ENCODE measurements at places on chromosomes 4 and X.
A peak's percentile ranks its signal among the peaks of the same experiment; 100 is the strongest.

- no peak for DNase-seq
Measured at GRCh38 chr4:3850128-3850527, 83.9 kb downstream of the ADRA2C start.

DNA sequence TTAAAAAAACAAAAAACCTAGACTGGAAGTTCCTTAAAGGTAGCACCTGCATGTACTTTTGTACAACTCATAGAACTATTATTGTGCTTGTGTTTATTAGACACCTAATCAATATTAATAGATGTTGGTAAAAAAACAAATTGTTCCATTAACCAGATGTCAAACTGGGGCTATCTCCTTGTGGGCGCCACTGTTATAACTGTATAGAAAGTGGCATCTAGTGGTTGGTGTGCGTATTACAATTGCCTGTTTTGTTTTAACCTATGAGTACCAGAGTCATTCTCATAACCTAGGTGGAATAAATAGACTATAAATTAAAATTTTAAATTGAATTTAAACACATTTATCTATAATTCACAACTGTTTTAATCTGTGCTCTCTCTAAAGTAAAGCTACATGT, 97.4 kb downstream of the COL4A5 start:
- peak; percentile 15 for DNase-seq

GRCh38 chr4:53019485-53020382, 157.6 kb downstream of the RASL11B start:
- DNase-seq = peak; percentile 50

- DNase-seq = no peak
Measured at GRCh38 chr4:150230561-150230960, 152.3 kb downstream of the DCLK2 start.

DNA sequence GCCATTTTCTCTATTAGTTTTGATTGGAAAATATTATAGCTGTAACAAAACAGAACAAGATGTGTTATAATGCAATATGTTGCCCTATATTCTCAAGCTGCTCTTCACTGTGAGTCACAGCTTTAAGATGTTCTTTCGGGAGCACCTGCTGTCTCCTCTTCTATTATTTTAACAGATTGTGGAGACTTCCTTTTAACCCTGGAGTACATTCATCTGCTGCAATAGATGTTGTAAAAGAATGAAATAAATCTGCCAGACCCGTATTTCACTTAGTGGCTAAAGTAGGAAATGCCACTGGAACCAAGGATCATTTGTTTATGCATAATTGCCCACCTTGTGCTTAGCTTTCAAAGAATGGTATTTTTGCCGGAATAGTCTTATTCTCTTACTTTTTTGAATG, 11.1 kb downstream of the LSM6 start:
- DNase-seq = no peak

DNA sequence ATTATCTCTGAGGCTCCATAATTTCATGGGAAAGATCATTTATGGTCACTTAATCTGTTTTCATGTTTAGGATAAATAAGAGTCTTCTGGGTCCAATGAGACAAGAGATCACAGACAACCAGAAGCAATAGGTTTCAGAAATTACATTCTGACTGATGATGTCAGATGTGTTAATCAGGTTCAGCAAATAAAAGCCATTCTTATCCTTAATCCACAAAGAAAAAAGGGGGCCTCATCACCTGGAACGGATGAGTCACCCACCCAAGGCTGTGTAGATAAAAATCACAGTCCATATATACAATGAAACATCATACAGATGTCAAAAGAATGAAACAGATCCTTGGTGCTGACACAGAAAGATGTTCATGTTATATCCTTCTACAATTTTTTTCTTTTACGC, 36.6 kb downstream of the SYTL4 start:
- no peak for DNase-seq

GRCh38 chr4:148170408-148171365, 271.5 kb downstream of the NR3C2 start:
- no peak for DNase-seq

DNA sequence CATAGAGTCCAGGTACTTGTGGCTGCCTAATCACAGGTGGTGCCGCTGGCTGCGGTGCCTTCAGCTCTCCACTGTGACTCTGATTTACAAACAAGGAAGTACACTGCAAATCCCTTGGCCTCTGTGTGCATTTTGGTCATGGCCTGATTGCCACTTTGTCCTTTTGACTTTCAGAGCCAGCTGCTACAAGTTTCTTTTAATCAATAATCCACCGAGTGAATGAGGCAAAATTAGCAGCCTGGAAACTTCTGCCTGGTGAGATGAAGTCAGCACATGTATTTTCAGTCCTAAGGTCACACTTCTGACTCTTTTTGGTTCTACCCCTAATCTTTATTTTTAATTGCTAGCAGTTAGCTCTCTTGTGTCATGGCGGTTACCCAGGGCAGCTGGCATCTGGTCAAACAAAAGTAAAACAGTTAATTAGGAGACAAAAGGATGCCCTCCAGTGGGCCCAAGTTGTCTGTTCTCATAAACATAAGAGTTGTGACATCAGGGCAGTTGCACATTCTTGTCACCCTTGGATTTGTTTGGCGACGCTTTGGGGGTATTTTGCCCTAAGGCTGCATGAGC, 62.3 kb upstream of the LNX1 start:
- peak; percentile 80 for DNase-seq

DNA sequence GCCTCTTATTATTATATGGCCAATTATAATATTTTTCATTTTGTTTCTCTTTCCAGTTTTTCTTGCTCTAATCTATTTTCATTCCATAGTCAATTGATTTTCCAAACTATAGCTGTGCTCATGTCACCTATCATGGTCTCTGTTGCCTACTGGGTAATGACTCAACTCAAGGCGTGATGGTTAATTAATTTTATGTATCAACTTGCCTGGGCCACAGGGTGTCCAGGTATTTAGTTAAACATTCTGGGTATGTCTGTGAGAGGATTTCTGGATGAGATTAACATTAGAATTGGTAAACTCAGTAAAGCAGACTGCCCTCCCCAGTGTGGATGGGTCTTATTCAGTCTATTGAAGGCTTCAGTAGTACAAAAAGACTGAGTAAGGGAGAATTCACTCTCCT, 9.9 kb downstream of the FHIP1A start:
- no peak for DNase-seq

All from RPMI7951 (cell line).